ENCODE measurements at places on chromosomes 3 and 15. TPM values are rescaled to one million over a fixed set of nuclear protein-coding genes. Genes with fewer than 3 reads are reported as not detected.

DNA sequence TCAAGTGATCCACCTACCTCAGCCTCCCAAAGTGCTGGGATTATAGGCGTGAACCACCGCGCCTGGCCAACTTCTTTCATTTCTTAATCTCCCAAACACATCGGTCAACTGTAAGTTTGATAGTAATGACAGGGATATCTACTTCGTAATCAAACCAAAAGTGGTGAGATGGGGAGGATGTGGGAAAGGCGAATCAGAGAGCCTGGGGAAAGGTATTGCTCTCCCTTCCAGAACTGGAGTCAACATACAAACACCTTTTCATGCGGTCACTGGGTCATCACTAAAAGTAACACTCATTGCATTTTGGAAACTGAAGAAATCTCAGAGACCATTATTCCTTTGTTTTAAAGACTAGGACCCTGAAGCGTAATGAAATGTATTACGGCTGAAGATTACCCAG, 14.8 kb upstream of the UBE2Q2 start:
- no peak for DNase-seq

- DNase-seq = no peak
These were observed 187.5 kb downstream of the KLHL25 start for GRCh38 chr15:85607141-85607806.

Gene SLC12A1
- total RNA-seq = not detected

Gene ASB7
- total RNA-seq = 22.8 TPM

Measured in activated CD4-positive, alpha-beta T cell treated with anti-CD3 and anti-CD28 coated beads, Interleukin-2, amount 10 ng/mL, durations not matched to agents 7 days and 5 days (primary cell).